Stimulated activated CD4-positive, alpha-beta T cell treated with anti-CD3 and anti-CD28 coated beads, Interleukin-15, amount 100 ng/mL, for 1 hour (primary cell): ENCODE measurements at places on chromosomes 6 and 20.

DNA sequence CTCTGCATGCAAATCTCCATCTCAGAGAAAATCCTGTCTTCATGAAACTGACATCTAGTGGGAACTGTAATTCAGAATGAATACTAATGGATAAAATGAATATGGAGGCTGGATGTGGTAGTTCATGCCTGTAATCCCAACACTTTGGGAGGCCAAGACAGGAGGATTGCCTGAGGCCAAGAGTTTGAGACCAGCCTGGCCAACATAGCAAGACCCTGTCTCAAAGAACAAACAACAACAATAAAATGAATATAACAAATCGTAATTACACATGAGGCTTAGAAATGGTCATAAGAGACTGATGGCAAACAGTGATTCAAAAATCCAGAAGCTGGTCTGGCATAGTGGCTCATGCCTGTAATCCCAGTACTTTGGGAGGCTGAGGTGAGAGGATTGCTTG lies 44.6 kb upstream of the DSN1 start:
- DNase-seq: no peak

DNA sequence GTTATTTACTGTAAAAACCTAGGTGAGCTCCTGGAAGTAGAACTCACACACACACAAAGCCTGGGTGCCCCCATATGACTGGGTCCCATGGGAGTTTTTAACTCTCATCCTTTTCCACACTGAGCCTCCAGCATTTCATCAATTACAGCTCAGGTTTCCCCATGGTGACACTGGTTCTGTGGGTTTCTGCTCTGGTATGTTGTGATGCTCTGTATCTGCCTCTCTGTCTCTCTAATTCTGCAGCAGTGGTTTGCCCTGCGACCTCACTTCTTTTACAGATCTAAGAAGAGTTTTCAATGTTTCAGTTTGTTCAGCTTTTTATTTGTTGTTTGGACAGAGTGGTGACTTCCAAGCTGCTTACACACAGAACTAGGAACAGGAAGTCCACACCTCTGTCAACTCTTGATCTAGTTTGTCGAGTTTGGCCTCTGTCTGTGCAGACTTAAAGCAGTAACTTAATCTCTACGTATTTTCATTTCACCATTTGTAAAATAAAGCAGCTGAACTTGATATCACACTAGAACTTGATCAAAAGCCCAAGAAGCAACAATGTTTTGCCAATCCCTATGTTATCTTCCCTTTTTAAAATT lies 554.3 kb downstream of the EPHA7 start:
- DNase-seq: no peak

- no peak for DNase-seq
These were observed 35.1 kb upstream of the PPP1R3G start for GRCh38 chr6:5050009-5050408.

GRCh38 chr20:3815703-3816315 lies 4.5 kb upstream of the AP5S1 start:
- DNase-seq: no peak

DNA sequence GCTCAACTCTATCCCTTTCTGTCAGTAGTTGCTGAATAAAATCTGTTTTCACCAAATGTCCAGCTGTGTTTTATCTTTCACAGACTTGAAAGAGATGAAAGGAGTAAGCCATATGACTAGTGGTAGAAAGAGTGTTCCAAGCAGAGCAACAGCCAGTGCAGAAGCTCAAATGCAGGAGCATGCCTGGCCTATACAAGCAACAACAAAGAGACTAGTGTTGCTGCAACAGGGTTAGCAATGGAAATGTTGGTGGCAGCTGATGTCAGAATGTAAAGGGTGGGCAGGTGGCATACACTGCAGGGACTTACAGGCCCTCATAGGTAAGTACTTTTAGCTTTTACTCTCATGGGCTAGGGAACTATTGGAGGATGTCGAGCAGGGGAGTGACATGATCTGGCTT lies 5.2 kb upstream of the HINT3 start:
- no peak for DNase-seq

DNA sequence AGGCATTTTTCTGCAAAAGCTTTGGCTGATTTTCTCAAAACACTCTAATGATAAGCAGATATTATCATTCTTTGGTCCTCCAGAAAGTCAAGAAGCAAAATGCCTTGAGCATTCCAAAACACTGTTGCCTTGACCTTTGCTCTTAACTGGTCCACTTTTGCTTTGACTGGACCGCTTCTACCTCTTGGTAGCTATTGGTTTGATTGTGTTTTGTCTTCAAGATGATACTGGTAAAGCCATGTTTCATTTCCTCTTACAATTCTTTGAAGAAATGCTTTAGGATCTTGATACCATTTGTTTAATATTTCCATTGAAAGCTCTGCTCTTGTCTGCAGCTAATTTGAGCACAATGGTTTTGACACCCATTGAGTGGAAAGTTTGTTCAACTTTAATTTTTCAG lies 35.6 kb upstream of the SDHAF4 start:
- DNase-seq: no peak

- peak; percentile 87 for DNase-seq
These were observed at the start of gene IER3 for GRCh38 chr6:30744054-30744805. TSS of gene IER3 (minus strand) at chr6:30744547. CDS start at chr6:30744518, 29 bp downstream.

GRCh38 chr6:47302043-47302442 lies 7.7 kb downstream of the TNFRSF21 start:
- no peak for DNase-seq

GRCh38 chr20:50336661-50337060 lies 146.0 kb downstream of the CEBPB start:
- DNase-seq: no peak

DNA sequence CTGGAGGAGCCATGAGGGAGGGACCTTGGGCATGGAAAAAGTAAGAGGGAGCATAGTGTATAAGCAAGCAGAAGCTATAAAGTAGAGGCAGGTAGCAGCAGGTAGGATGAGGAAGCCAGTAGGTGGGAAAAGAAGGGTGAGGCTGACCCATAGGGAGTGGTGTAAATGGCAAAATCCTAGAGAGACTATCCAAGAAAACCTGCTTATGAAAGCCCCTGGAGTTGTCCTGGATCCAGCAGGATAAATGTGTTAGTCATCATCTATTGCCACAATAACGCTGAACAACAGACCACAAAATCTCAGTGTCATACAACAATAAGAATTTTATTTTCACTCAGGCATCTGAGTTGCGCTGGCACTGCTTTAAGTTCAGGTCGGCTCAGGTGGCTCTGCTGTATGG lies 30.2 kb downstream of the CHD6 start:
- DNase-seq: no peak

DNA sequence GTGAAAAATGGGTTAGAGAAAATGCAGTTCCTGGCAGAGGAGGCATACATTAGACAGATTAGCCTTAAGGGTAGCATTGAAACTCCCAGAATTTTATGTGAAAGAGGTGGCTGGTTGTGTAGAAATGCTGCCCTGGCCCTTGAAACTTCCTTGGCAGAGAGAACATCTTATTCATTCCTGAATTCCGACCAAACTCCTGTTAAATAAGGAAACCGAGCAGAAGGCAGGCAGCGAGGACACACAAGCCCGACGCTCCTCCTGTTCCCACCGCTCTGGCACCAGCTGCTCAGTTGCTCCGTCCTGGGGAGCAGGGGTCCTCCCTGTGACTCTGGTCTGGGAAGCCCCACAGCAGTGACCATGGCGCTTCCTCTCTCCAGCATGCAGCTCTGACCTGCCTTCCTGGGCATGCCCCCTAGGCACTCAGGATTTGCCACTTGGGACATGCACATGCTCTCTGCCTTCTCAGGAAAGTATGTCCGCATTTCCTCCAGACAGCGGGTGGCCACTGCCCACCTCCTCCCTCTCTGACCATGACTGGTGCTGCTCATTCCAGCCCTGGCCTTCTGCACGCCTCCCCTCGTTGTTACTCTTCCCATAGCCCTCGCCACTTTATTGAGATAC lies 35.2 kb upstream of the CLDN20 start:
- no peak for DNase-seq

- no peak for DNase-seq
These were observed 26.9 kb upstream of the MOCS1 start for GRCh38 chr6:39961178-39961577.

- no peak for DNase-seq
These were observed 36.0 kb upstream of the FAM83C start for GRCh38 chr20:35328095-35328685.

DNA sequence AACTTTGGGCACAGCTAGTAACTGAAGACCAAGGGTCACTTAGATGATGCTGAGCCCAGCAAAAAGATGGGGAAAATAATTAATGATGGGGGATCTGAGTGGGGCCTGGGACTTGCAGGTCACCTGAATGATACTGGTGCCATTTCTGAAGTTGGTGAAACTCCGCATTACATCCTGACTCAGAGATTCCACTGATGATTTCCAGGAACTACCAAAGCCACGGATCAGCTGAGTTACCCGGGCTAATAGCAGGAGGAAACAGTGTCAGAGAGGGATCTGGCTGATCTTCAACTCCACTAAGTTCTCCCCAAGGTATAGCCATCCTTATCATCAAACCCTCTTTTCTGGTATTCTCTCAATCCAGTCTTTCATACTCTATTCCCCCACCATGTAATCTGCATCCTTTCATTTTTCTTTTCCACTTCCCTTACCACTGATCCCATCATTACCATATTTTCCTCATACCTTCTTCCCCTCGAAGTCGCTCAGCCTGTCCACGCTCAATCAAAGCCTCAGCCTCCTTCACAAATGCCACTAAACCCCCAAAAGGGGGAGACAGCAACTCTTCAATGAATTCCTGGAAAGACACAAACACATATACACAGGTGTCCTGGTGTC lies 20.2 kb downstream of the VPS52 start:
- DNase-seq: no peak

DNA sequence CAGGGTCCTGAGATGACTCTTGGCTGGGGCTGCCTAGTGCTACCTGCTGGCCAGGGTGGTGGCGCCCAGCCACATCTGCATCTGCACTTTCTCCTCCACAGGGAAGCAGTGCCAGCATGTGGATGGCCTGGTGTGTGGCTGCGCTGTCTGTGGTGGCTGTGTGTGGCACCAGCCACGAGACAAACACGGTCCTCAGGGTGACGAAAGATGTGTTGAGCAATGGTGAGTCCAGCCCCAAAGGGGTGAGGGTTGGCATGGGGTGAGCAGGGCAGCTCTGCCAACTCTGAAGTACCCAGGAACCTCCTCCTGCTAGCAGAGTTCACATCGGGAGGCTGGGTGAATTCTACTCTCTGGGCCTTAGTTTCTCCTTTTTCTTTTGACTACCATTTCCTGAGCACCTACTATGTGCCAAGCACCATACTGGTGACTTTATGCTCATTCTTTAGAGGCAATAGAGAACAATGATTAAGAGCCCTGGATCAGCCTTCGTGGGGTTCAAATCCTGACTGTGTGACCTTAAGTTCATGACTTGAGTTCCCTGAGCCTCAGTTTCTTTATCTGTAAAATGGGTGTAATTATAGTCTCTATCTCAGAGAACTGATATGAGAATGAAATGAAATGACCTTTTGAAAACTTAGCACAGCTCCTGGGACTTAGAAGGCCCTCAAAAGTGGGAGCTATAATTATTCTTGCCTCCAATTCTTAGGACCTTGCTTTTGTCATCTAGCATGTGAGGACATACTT lies 2.1 kb downstream of the BPIFB4 start:
- DNase-seq: no peak

DNA sequence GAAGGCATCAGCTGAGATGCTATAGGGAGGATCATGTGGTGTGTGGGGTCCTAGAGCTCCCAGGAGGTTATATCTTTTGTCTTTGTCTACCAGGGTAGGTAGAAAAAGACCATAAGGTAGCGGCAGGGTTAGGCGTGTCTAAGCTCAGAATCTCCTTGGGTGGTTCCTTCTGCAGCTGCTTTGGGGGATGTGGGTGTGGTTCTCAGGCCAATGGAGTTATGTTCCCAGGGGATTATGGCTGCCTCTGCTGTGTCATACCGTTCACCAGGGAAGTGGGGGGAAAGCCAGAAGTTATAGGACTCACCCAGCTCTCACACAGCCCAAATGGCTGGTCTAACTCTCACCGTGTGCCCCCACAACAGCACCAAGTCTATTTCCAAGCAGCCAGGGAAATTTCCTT lies 107.4 kb upstream of the ADGRB3 start:
- no peak for DNase-seq

GRCh38 chr20:52676283-52676995 lies 295.7 kb upstream of the TSHZ2 start:
- DNase-seq: no peak

- no peak for DNase-seq
These were observed 440.0 kb upstream of the HSF2 start for GRCh38 chr6:121959501-121959900.

- DNase-seq: peak; percentile 64
These were observed 214.5 kb upstream of the ZNF184 start for GRCh38 chr6:27687154-27688013.

GRCh38 chr6:83770910-83771309 lies 62.0 kb upstream of the SNAP91 start:
- no peak for DNase-seq

DNA sequence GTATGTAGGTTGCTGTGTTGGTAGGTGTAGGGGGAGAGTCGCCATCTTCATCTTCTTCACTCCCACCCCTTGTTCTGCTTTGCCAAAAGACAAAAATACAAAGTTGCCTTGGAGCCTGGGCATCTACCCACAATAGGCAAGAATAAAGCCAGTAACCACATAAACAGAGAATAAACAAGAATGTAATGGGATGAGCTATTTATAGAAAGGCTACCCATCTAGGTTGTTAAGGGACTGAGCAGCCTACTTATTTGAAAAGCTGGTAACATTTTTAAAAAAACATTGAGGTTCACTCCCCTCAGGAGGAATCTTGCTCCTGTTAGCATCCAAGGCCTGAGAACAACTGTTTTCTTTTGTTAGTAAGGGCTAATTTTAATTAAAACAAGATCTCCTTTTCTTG lies 301.4 kb upstream of the STXBP5 start:
- DNase-seq: no peak

- DNase-seq: no peak
These were observed 497.5 kb downstream of the UTRN start for GRCh38 chr6:144782634-144783033.
